ENCODE measurements at places on chromosomes 3 and 15.
A peak's percentile ranks its signal among the peaks of the same experiment; 100 is the strongest.

DNA sequence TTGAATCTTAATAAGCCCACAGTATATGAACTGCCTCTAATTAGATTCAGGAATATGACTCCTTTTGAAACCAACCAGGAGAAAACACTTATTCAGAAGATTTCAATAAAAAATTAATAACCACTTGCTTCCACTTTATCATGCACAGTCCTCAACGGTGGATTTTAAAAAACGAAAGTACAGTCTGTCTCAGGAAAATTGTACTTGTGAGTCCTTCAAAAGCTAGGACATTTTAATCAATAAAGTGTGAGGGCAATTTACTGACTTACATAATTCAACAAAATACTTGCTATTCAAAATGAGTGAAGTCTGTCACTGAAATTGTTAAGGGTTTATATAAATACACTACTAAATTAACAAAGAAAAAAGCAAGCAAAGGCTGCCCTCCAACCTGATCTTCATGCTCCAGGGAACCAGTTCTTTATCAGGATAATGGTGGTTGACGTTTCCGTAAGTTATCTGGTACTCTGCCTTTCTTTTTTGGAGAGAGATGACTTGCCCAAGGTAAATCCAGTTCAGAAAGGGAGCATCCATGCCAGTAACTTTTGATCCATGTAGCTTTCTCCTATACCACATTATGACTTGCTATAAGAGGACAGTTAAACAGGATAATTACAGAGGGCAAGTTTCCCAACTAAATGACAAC lies 17.0 kb downstream of the SUCLG2 start:
- no peak for DNase-seq

DNA sequence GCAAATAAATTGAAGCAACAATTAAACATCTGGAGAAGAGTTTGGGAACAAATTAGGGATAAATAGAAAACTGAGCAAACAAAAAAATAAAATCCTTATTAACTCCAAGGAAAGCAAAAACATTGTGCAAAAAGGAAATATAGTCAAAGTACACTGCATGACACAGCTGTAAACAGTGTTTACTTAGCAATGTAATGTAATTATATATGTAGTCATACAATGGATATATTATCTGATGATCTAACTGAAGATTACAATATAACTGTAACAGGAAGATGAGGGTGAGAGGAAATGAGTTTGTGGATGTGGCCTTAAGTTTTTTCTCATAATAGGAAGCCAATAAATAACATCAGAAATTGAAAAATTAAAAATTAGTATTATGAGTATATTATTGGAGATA lies 42.5 kb downstream of the SCN10A start:
- DNase-seq: no peak

DNA sequence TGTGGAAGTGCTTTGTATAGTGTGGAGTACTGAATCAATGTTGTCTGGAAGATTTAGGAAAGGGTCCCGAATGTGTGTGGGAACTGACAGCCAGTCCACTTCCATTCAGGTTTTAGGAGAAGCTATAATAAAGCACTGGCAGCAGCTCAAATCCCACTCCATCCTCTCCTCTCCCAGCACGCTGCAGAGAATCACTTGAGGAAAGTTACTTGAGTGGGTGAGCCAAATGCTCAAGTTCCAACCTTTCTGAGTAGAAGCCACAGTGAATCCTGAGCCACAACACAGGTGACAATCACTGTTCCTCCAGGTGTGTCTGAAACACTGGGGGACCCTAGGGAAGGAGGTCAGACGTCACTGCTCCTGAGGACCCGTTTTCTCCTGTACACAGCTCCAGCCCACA lies 106.5 kb downstream of the TIGIT start:
- DNase-seq: no peak

GRCh38 chr3:189369636-189370035 lies 197.9 kb downstream of the TPRG1 start:
- no peak for DNase-seq

DNA sequence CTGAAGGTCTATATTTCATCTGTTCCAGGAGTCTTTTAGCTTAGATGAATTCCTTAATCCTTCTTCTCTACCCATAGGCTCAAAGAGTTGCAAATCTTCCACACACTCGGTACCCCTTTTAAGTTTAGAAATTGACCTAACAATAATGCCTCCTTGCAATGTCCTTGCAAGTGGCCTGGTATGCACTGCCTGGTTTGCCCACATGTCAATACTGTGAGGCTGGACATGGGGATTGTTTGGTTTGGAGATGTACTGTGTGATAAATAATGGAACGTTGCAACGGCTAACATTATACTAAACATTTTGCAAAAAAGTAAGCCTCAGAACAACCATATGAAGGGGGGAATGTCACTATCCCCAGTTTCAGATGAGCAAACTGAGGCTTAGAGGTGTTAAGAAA lies 22.4 kb upstream of the TPM1 start:
- DNase-seq: no peak

GRCh38 chr15:40940296-40940801 lies 11.2 kb downstream of the DLL4 start:
- peak; percentile 43 for DNase-seq

GRCh38 chr3:148459931-148460513 lies 237.7 kb upstream of the AGTR1 start:
- no peak for DNase-seq

GRCh38 chr3:143360244-143360643 lies 240.7 kb downstream of the CHST2 start:
- DNase-seq: no peak

DNA sequence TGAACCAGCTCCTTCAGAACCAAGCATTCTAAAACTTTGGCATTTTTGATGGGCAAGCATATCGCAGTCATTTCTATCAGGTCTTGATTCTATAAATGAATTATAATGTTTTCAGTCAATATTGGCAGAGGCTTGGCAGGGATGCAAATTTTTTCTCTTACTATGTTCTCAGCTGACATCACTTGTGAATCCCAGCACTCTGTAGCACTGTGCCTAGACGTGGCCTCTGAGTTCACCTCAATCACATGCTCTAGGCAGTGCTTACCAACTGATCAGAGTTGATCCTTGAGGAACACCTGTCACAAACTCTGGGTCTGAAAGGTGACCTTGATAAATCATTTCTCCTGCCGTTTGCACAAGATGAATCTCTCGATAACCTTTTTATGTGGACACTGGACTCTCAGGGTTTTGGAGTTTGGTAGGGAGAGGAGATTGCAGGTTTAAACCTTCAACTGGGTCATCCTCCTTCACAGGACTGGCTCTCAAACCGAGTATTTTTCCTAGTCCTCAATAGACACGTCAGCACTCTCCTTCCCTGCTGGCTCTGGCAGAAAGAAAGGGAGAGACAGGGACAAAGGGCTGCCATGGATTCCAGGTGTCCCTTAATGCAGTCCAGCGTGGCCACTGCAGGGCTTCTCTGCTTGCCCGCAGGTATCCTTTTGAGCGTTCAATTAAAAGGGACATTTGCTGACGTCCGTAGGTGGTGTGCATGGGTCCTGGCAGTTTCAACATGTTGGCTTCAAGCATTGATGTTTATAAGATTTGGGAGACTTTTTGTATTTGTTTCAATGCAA lies 222.3 kb upstream of the CMC1 start:
- no peak for DNase-seq

DNA sequence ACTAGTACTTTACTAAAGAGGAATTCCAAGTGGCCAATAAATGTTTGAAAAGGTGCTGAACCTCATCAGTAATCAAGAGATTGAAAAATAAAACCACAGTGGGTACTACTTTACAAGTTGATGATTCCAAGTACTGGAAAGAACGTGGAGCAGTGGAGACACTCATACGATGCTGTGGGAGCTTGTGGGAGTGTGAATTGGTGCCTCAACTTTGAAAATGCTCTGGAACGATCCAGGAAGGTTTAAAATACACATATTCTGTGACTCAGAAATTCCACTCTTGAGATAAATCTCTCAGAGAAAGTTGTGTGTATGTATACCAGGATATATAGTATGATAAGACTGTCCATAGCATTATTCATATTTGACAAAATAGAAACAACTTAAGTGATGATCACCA lies 9.3 kb downstream of the LRCH3 start:
- DNase-seq: no peak

GRCh38 chr15:66912441-66912840 lies 153.0 kb upstream of the SMAD3 start:
- DNase-seq: no peak

DNA sequence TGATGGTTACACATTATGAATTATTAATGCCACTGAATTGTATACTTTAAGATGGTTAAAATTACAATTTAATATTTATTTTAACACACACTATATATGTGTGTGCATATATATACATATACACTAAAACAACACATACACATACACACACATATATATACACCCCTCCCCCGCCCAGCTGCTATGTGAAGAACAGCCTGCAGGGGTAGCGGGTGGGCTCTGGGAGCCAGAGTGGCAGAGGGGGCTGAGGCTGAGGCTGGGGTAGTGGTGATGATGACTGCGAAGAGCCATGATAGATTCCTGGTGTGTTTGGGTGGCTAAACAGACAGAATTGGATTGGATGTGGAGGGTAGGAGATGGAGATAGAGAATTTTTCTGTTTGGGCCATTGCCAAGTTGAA lies 39.4 kb upstream of the APEH start:
- DNase-seq: no peak

- DNase-seq: no peak
These were observed 310.9 kb downstream of the TBC1D5 start for GRCh38 chr3:17431484-17432045.

DNA sequence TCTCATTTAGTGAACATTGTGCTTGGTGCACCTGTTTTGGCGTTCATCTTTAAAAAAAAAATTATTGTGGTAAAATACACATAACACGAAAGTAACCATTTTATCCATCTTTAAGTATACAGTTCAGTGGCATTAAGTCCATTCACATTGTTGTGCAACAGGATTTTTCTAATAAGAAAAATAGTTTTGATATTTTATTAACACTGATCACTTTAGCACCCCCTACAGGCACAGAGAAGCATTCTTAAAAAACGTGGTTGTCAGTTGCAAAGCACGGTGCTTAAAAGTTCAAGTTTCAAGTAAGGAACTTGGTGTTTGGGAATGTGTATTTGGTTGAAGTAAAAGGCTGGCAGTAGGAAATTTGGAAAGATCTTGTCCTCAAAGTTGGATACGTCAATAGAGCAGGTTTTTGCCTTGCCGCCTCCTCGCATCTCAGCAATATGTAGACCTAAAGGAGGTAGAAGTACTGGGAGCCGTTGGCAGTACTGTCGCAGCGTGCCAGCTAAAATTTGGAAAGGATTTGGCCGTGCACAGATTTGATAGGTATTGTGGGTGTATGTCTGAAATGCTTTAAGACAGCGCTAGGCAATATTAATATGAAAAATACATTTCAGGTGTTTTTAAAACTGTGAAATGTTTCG lies 110.4 kb downstream of the LRRC28 start:
- DNase-seq: no peak

GRCh38 chr3:155070932-155071387 lies 9.2 kb upstream of the MME start:
- no peak for DNase-seq

DNA sequence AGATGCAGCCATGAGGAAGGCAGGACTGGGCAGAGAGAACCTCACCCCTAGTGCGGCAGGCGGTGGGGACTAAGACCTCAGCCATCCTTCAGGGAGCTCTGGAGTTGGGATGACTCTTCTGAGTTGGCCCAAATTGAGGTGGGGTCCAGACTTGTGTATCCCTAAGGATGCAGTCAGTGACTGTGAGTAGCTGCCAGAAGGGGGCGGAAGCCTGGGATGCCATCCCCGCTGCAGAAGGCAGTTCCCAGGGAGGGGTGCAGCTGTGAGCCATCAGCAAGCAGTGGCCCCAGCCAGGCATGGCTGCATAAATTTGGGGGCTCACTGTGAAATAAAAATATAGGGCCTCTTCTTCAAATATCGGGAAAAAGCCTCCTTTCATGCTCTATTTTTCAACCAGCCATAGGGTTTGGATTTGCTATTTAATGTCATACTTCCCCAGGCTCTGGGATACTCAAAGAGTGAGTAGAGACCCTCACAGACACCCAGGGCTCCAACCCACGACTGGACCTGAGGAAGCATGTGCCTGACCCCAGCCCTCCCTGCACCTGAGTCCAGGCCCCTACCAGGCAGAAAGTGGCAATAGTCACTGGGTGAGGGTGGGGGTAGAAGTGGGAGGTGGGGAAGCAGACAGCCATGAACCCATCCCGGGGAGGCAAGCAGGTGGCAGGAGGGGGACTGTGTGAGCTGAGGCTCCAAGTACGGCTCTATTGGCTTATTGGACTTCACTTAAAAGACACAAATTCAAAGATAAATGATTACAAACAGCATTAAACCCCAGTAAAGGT lies 30.5 kb downstream of the GRK7 start:
- DNase-seq: no peak

GRCh38 chr3:105157067-105157765 lies 209.5 kb upstream of the ALCAM start:
- no peak for DNase-seq

- DNase-seq: no peak
These were observed 149.9 kb downstream of the LRRK1 start for GRCh38 chr15:101068961-101069653.

GRCh38 chr15:48748535-48748934 lies 62.3 kb downstream of the CEP152 start:
- DNase-seq: no peak

DNA sequence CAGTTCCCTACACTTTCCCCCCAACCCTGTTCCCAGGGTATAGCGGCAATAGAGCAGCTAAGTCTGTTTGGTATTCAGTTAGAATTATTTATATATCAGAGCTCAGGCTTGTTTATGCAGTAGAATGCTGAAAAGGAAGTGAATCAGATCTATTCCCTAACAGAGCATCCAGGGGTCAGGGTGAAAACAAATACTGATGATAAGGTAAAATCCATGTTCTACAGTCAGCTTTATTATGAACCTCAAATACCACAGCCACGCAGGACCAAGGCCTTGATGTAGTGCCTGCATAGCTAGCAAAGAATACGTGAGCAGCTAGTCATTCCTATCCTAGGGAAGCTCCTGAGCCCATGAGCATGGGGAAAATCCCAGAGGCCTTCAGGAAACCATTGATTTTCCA lies 229.7 kb upstream of the ICE2 start:
- DNase-seq: no peak

- no peak for DNase-seq
These were observed 29.5 kb upstream of the ULK4 start for GRCh38 chr3:41991437-41991836.

- DNase-seq: no peak
These were observed 109.5 kb upstream of the CHRM5 start for GRCh38 chr15:33858836-33859235.

GRCh38 chr3:64368257-64369020 lies 143.2 kb upstream of the PRICKLE2 start:
- no peak for DNase-seq

DNA sequence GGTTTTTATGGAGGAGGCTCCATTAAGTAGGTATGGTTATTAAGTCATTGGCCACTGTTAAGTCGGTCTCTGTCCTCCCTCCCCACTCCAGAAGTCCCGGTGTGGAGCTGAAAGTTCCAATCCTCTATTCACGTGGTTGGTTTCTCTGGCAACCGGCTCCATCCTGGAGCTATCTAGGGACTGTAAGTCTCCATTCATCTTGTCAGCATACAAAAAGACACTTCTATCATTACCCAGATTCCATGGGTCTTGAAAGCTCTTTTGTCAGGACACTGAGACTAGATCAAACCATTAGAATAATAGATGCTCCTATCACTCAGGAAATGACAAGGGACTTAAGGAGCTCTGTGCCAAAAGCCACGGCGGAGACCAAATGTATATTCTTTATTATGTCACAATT lies 110.3 kb downstream of the PIK3CB start:
- no peak for DNase-seq

- DNase-seq: no peak
These were observed 53.6 kb upstream of the NR2E3 start for GRCh38 chr15:71756599-71757352.
